ENCODE measurements at places on chromosomes 3 and 15. TPM values are rescaled to one million over a fixed set of nuclear protein-coding genes. Genes with fewer than 3 reads are reported as not detected.

SLC7A14 gene
- 6.1 TPM for total RNA-seq

FAM227B gene
- 4.3 TPM for total RNA-seq

ANKRD63 gene
- total RNA-seq: not detected

MUC20 gene
- total RNA-seq: 4.5 TPM

EXD1 gene
- not detected for total RNA-seq

TLR9 gene
- not detected for total RNA-seq

GOLGA6L4 gene
- 0.08 TPM for total RNA-seq

CPN2 gene
- total RNA-seq: not detected

UBP1 gene
- total RNA-seq: 40.1 TPM

ST3GAL6 gene
- 2.3 TPM for total RNA-seq

FXR1 gene
- total RNA-seq: 104 TPM

HACD2 gene
- total RNA-seq: 14.9 TPM

CYP8B1 gene
- total RNA-seq: not detected

PDIA3 gene
- total RNA-seq: 180 TPM

KBTBD8 gene
- 1.1 TPM for total RNA-seq

COPB2 gene
- total RNA-seq: 173 TPM

HGD gene
- 0.57 TPM for total RNA-seq

USP50 gene
- 0.72 TPM for total RNA-seq

SLC9C1 gene
- 0.33 TPM for total RNA-seq

SPINK8 gene
- not detected for total RNA-seq

MLF1 gene
- 14.9 TPM for total RNA-seq

ITPKA gene
- 1.8 TPM for total RNA-seq

AGBL1 gene
- not detected for total RNA-seq

SRGAP3 gene
- 4.6 TPM for total RNA-seq

MNS1 gene
- 7.0 TPM for total RNA-seq

PDIA5 gene
- 59.1 TPM for total RNA-seq

LSAMP gene
- 10.7 TPM for total RNA-seq

PPIB gene
- total RNA-seq: 811 TPM

TRAIP gene
- total RNA-seq: 1.3 TPM

CIB1 gene
- 12.8 TPM for total RNA-seq

EFCAB12 gene
- total RNA-seq: not detected

UBAP1L gene
- 3.8 TPM for total RNA-seq

VILL gene
- 2.4 TPM for total RNA-seq

MAPKBP1 gene
- 12.7 TPM for total RNA-seq

GPR62 gene
- total RNA-seq: not detected

SLCO3A1 gene
- total RNA-seq: 11.1 TPM

CXCR6 gene
- not detected for total RNA-seq

HYAL1 gene
- total RNA-seq: 0.90 TPM

FBN1 gene
- 4,431 TPM for total RNA-seq

CASR gene
- total RNA-seq: not detected

IP6K2 gene
- 44.3 TPM for total RNA-seq

NEK10 gene
- 27.1 TPM for total RNA-seq

LINGO1 gene
- total RNA-seq: not detected

SPSB4 gene
- total RNA-seq: not detected

ATP13A5 gene
- total RNA-seq: not detected

C3orf49 gene
- not detected for total RNA-seq

RAF1 gene
- total RNA-seq: 78.0 TPM

VIPR1 gene
- total RNA-seq: 5.6 TPM

ACTC1 gene
- total RNA-seq: not detected

EFHB gene
- 1.1 TPM for total RNA-seq

All from fibroblast of the aortic adventitia (primary cell).